ENCODE measurements at places on chromosomes 6 and 20.

GRCh38 chr20:3146732-3147341 lies 12.8 kb downstream of the FASTKD5 start:
- DNase-seq: no peak

- no peak for DNase-seq
Observed at GRCh38 chr6:3137057-3137777, 18.7 kb downstream of the BPHL start.

DNA sequence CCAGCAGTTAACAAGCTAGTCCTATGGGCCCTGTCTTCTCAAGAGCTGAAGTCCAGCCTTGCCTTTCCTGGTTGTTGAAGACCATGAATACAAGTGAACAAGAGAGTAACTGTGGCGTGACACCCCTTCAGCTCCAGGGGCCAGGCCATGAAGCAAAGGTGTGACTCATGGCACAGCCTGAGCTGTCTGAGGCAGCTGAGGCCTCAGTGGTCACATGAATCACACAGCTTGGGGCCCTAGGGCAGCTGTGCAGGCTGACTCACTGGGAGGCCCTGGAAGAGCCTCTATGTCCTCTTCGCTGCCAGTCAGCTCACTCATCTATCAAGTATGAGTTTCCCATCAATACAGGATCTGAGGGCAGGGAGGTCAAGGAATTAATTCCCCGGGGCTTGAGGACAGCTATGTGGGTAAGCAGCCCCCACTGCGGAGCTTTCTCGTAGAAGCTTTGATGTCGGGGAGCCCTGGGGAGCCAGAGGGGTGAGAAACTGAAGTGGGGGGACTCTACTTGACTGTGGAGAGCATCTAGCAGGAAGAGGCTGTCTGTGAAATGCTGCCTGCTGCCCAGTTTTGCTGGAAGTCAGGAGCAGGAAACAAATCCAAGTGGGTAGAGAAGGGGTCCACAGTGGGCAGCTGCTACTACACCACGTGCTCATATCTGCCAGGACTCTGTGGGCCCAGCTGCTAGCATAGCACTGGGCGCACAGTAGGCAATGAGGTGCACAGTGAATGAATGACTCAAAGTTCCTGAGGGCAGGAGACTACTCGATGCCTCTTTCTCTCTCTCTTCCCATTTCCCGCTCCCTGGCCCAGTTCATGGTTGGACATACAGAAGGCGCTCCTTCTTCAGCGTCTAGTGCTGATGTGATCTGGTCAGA lies 13.7 kb upstream of the FAM83C start:
- peak; percentile 97 for DNase-seq

DNA sequence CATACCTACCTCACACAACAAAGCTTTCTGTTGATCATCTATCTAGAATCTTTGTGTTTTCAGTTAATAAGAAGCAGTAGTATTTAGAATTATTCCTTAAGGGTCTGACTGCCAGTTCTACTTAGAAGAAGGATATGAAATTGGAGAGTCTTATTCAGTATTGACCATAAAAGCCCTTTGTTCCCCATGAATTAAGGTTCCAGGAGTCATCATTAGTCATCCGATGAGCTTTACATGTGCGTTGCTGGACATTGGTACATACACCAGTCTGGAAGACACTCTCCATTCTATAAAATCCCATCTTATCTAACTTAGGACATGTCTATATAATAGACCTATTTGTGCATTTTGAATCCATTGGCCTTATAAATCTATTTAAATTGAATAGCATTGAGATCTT lies 34.4 kb upstream of the RNF217 start:
- DNase-seq: no peak

DNA sequence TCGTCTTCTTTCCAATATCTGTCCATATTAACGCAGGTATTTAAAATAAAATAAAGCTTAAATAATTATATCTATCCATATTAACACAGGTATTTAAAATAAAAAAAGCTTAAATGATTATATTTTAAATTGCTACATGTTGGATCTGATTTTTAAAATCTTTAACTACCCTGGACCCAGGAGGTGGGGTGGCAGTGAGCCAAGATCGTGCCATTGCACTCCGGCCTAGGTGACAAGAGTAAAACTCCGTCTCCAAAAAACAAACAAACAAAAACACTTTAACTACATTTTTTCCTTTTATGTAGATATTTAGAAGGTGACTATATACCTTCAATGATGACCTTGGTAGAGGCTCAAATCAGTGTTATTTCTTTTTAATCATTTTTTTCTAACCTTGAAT lies 211.9 kb downstream of the GRIK2 start:
- DNase-seq: no peak

DNA sequence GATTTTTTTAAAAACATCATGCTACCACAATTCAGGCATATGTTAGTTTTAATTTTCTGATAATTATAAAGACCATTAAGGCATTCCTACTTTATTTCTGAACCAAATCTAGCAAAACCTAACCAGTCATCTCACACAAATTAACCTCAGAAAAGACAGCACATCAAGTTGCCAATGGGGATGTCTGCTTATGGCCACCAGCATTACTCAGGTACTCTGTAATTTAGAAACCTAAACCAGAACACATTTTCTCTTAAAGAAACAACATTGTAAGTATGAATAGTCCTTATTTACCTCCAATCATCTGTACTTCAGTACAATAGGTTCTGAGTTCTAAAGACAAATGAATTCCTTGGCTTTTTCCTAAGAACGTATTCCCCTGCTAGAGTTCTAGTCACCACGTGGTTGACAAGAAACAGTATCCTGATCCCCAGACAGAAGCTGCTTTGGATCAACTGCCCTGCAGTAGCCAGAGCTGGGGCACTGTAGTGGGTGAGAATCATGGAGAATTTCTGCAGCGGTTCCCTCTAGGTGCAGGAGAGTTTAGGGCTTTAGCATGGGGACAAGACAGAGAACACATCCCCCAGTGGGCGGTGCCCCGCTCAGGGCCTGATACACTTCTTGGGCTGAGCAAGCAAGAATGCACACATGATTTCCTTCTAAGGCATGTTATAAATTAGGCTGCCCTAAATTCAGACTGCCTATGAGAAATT lies 15.4 kb downstream of the GCLC start:
- DNase-seq: no peak

GRCh38 chr20:62134735-62135231 lies 8.4 kb downstream of the PSMA7 start:
- DNase-seq: no peak

- DNase-seq: no peak
Observed at GRCh38 chr6:46899659-46900058, 22.1 kb downstream of the ADGRF5 start.

- DNase-seq: no peak
Observed at GRCh38 chr6:36555750-36556252, 8.5 kb upstream of the STK38 start.

- no peak for DNase-seq
Observed at GRCh38 chr6:130159956-130160355, 62.8 kb downstream of the SAMD3 start.

DNA sequence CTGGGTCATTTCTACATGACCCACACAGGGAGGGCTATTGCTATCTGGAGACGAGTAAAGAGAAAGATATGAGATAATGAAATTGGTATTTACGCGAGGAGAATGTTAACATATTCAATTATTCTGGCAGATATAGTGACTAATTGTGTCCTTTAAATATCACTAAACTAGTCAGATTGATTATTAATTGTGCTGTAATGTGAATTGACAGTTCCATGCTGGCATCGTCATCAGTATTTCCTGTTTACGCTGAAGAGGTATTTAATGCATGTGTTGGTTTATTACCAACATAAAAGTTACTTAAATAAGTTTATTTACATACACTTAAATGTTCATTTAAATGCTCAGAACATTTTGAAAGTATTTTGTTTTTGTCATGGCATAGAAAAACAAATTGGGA lies 35.7 kb upstream of the OGFRL1 start:
- no peak for DNase-seq

- DNase-seq: no peak
Observed at GRCh38 chr6:2081155-2082138, 164.0 kb downstream of the GMDS start.

DNA sequence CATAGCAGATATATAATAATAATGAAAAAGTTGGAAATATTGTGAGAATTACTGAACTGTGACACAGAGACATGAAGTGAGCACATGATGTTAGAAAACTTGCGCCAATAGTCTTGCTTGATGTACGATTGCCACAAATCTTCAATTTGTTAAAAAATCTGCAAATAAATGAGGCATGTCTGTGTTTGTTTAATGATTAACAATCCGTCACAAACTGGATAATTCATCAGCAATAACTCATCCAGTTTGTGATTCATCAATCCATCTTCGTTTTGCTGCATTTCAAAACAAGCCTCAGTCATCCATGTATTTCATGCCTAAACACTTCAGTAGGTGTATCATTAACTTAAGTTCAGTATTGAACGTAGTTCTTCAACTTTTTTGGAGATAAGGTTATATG lies 25.5 kb upstream of the SMIM26 start:
- DNase-seq: no peak

- no peak for DNase-seq
Observed at GRCh38 chr20:25191051-25191450, 4.5 kb upstream of the ENTPD6 start.

- DNase-seq: no peak
Observed at GRCh38 chr20:34600892-34601653, 42.6 kb downstream of the MAP1LC3A start.

GRCh38 chr6:138666636-138667035 lies 106.9 kb upstream of the CCDC28A start:
- no peak for DNase-seq

- no peak for DNase-seq
Observed at GRCh38 chr6:31620586-31621319, at the start of gene PRRC2A. PRRC2A (plus strand) TSS chr6:31620715; CDS start chr6:31622790, 2,075 bp downstream.

GRCh38 chr20:25478889-25479568 lies 71.6 kb downstream of the GINS1 start:
- no peak for DNase-seq

- no peak for DNase-seq
Observed at GRCh38 chr6:71268735-71269437, 19.7 kb upstream of the OGFRL1 start.

GRCh38 chr20:25227317-25227831 lies 20.5 kb upstream of the PYGB start:
- peak; percentile 37 for DNase-seq

DNA sequence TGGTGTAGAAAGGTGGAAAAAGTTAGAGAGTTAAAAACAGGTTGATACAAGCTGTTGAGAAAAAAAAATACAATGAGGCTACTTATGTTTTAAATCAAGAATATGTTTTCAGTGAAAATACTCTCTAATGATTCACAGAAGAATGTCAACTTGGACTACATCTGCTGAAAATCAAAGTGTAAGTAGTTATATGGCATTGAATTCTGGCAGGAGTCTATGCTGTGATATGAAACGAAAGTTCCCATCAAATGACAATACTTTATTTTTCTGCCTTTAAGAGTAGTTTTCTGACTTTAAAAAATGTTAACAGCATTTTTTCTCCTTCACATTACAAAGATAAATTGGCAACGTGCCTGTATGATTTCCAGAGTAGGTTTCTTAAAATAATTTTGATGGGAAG lies 158.3 kb downstream of the EYA4 start:
- DNase-seq: no peak

DNA sequence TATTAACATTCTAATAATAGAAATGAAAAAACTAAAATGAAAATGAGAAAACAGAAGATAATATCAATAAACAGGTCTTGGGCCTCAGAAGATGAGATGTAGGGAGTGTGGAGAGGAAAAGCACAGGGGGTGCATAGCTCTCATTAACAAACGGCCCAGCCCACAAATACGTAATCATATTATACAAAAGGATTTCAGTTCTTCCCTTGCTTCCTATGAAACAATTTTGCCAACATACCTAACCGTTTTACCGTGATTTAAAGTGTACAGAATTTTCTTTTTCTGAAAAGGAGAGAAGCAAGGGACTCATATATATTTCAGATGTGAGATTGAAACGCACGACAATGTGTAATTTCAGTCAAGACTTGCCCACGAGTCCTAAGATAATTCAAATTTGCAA lies 136.0 kb downstream of the HFE start:
- DNase-seq: no peak

- DNase-seq: no peak
Observed at GRCh38 chr6:138685257-138685656, 88.3 kb upstream of the CCDC28A start.

Measured in non-pigmented ciliary epithelial cell (primary cell).